ENCODE measurements at places on chromosomes 7 and 10.

DNA sequence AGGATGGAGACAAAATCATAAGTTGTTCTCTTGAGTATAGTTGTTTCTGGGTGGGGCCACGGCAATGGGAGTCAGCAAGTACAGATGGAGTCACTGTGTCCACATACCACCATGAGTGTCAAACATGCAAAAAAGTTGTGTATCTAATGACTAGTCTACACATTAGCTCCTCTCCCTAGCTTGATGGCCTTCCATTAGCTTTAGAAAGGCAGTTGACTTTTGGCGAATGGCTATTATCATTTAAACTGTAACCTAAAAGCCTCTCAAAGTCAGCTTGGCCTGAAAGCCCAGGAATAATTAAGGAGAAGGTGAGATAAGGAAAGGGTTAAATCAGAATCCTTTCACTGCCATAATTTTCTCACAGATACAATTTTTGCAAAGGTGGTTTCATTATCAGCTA, 95.5 kb upstream of the MEOX2 start:
- no peak for DNase-seq

GRCh38 chr7:131021460-131021859, 287.5 kb upstream of the KLF14 start:
- no peak for DNase-seq

DNA sequence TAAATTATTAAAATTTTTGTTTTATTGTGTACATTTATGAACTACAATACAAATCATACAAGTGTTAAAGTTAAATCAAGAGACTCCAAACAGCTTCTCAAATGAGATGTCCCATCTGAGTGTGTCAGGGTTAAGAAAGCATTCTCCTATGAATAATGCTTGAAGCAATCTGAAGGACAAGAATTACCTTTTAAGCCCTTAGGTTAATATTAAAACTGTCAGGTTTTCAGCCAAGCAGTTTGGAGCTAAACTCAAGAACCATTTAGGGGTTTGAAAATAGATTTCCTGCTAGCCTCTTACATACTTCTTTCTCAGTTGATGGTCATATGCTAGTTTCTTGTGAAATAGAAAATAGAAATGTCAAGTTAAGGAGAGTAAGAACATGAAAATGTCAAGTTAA, 38.3 kb downstream of the LIPJ start:
- no peak for DNase-seq

DNA sequence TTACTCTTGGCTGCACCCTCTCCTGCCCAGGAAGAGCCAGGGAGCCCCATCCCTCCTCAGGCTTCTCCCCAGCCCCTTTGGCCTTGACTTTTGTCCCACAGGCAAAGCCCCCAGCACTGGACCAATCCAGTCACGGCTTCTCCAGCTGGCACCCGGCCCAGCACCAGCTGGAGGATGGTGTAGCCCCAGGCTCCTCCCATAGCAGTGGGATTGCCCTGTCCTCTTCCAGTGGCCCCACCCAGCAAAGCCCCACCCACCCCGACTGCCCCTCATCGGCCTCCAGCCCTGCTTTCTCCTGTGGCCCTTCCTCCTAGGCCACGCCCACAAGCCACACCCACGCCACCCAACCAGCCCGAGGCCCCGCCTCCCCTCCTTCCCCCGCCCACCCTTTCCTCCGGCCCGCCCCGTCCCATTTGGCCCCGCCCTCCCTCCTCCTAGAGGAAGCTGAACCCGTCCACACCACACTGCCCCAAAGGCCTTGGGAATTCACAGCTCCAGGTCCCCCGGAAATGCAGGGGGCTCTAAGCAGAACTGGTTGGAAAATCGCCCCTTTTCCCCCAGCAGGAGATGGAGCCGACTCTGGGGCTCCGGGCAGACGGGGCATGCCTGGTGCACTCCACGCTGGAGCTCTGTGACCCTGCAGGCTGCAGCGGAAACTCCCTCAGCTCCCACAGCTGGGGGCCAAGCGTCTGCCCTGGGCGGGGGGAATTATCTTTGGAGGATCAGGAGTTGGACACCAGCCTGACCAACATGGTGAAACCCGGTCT, 25.2 kb downstream of the GET4 start:
- peak; percentile 93 for DNase-seq

DNA sequence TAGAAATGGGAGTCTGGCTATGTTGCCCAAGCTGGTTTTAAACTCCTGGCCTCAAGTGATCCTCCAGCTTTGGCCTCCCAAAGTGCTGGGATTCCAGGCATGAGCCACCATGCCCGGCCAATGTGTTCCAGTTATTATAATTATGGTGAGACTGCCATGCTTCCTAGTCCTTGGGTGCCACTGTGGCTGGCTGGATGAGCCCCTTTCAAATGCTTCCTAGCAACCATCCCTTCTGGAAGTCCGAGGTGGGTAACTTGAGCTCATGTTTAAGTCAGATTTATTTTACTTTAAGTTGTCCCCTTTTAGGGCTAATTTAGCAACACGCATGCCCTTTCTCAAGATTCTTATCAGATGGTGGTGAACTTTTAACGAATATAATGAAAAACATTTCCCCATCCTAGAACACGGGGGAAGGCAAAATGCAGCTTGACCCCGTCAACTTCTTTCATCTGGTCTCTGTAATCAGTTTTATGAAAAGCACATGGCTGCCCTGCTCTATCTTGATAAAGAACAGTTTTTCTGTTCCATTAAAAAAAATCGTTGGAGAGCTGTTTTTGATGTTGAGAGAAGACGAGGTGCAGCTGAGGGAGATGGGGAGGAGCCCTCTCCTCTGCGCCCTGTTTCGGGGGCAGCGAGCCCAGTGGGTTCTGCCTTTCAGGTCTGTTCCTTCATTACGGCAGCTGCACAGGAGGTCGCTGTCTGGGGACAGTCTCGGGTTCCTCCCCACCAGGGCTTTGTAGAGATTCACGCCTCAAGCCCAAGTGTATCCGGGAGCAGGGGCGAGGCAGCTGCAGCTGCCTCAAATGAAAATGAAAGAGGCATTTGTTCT, 61.0 kb upstream of the MKI67 start:
- DNase-seq = no peak

DNA sequence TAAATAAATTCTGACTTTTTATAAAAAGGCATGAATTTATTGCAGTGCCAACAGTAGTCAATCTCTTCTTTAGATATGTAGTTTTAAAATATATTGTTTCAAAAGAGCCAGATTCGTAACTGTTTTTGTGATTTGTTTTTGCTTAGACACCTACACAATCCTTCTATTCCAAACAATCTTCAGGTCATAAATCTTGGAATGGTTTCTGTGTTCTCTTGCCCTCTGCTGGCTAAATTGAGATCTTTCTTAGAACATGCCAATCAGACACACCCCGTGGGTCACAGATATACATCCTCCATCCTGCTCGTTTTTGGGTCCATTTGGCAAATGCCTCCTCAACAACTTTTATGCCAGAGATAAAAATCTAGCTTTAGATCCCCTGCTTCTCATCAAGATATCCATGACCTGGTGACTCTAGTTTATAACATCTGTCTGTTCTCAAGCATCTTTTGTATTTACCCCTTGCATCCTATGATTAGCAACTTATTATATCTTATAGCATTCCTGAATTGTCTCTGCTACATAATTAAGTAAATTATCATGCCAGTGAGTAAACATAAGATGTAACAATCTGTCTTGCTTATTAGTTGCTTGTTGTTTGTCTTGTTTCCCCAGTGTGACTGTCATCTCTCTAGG, 35.3 kb upstream of the IFRD1 start:
- no peak for DNase-seq

GRCh38 chr7:200290-200689, 7.9 kb downstream of the FAM20C start:
- DNase-seq = no peak

GRCh38 chr10:11560076-11560709, 51.3 kb downstream of the USP6NL start:
- no peak for DNase-seq

DNA sequence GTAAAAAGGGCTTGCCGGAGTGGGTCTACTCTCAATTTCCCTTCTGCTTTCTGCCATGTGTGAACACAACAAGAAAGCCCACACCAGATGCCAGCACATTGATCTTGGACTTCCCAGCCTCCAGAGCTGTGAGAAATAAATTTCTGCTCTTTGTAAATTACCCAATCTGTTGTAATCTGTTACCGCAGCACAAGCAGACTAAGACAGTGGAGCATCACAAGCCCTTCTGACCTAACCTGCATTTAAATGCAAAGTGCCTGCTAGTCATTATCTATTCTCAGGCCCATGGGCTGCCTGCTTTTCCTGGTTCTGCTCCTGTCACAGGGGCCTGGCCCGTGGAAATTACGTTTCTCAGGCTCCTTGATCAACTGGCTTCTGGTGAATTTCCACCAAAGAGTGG, 199.3 kb upstream of the AUTS2 start:
- DNase-seq = no peak

GRCh38 chr10:132790934-132791829, 5.2 kb upstream of the NKX6-2 start:
- no peak for DNase-seq

GRCh38 chr7:1553512-1554210, 2.3 kb downstream of the TMEM184A start:
- no peak for DNase-seq

DNA sequence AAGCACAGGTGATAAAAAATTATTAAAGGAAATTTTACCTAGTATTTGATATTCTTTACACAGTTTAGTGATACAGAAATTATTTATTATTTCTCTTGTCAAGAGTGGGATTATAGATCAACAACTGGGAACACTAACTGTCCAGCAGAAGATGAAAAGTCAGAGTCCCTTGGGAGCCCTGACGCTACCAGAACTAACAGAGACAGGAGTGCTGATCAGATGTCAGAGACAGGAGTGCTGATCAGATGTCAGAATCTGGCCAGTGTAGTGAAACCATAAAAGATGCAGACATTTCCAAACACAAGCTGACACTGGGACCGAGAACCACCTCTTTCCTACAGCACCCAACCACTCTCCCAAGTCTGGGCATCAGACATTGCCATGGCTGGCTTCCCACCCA, 828.2 kb downstream of the TNS3 start:
- DNase-seq = no peak

DNA sequence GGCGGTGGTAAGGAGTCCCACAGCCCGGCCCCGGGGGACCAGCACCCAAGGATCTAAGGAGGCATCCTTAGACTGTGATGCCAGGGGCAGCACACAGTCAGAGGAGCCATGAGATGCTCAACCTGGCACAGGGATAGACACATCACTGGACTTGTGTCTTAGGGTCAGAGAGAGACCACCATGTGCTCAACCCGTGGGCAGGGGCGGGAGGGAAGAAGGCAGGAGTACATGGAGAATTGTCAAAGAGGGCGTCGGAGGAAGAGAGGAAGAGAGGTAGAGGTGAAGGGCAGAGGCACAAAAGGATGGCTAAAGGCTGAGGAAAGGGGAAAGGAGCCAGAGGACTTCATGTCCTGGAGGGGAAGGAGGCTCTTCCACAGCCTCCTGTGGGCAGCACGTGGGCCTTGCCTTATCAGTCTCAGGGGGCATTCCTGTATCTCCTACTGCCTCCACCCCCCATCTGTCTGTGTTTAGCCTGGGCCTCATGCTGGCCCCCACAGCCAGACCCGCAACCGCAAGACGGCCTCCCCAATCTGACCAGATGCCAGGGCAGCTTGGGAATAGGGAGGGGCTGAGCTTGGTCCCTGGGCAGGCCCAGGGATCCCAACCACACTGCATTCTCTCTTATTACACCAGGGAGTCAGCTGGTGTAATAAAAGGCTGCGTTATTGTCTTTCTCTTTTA, 2.2 kb downstream of the ADCY1 start:
- DNase-seq = no peak

GRCh38 chr10:132670546-132671227, 115.3 kb downstream of the NKX6-2 start:
- DNase-seq = peak; percentile 84

GRCh38 chr10:25912866-25913265, 21.2 kb upstream of the MYO3A start:
- DNase-seq = no peak

DNA sequence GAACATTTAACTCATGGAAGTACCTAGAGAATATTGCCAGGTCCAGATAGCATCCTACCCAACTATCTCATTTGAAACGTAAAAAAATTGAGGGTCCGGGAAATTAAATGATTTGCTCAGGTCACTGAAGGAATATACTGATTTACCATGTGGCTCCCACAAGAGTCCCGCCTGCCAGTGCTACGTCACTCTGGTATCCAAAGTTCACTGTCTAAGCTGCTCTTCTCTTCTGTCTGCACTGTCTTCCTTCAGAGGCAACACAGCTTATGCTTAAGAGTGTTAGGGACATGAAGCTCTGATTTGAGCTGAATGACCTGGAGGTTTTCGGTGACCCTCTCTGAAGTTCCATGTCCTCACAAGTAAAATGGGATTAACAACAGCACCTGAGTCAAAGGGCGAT, 114.6 kb downstream of the PDE1C start:
- DNase-seq = no peak

DNA sequence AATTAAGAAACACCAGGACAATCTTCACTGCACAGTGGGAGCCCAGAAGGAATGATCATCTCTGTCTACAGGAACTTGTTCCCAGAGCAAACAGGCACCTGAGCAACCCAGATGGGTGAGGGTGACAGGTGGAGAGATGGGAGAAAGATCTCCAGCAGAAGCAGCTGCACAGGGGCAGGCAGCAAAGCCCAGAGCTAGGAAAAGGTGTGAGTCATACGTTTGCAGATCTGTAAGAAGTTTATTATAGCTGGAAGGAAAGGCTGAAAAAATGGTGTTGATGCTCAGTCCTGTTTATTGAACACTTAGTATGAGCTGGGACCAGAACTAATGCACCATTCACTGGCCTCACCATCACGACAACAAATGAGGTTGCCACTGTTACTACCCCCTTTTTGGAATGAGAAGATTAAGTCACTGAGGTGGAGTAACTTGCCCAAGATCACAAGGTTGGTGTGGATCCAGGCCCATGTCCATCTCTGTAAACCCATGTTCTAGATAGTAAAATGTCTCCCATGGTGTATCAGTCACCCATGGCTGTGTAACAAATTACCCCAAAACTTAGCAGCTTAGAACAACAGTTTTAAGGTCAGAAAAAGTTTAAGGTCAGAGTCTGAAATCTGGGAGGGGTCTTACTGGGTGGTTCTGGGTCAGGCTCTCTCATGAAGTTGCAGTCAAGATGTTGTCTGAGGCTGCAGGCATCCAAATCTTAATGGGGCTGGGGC, 506.9 kb downstream of the RPS24 start:
- peak; percentile 12 for DNase-seq

GRCh38 chr7:112086496-112087254, 119.5 kb downstream of the DOCK4 start:
- DNase-seq = no peak

- peak; percentile 36 for DNase-seq
Observed at GRCh38 chr7:158113321-158114025, 474.1 kb downstream of the PTPRN2 start.
